ENCODE measurements at places on chromosomes 12 and 14.

DNA sequence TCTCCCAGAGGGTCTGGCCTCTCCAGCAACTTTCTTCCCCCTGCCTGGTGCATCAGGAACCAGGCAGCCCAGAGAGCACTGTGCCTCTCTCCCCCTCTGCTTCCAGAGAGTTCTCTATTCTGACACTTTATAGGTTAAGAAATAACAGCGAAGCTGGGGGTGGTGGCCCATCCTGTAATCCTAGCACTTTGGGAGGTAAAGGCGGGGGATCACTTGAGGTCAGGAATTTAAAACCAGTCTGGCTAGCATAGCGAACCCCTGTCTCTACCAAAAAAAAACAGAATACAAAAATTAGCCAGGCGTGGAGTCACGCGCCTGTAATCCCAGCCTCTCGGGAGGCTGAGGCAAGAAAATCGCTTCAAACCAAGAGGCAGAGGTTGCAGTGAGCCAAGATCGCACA, 58.3 kb downstream of the ESRRB start:
- DNase-seq, result no peak

- no peak for DNase-seq
Observed at GRCh38 chr14:103735815-103736545, 20.4 kb downstream of the ZFYVE21 start.

DNA sequence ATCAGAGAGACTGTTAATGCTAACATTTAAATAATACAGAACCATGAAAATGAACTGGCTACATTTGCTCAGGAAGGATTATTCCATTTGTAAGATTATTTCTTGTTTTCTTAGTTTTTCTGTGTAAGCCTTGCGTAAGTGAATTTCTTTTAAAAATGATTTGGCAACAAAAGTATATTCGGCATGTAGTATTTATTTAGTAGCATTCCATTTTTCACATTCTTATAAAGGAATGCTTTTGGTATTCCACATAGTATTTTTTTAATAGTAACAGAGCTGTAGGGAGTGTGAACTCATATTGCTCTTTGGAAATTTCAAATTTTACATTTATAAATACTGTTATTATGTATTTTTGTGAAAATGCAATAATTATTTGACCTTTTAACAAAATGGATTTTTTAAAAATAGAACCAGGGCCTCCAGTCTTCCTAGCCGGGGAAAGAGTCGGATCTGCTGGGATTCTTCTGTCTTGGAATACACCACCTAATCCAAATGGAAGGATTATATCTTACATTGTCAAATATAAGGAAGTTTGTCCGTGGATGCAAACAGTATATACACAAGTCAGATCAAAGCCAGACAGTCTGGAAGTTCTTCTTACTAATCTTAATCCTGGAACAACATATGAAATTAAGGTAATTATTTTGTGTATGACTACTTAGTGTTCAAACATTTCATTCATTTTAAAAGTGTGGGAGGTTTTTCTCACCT, 1.2 kb downstream of the PTPRQ start:
- DNase-seq, result no peak

GRCh38 chr12:77648716-77649115, 182.0 kb upstream of the NAV3 start:
- no peak for DNase-seq

- DNase-seq, result no peak
Observed at GRCh38 chr14:68471029-68471963, 321.6 kb downstream of the ZFP36L1 start.

GRCh38 chr12:30138483-30138882, 354.7 kb upstream of the TMTC1 start:
- DNase-seq, result no peak

- no peak for DNase-seq
Observed at GRCh38 chr12:89574736-89575208, 48.9 kb upstream of the POC1B start.

- DNase-seq, result no peak
Observed at GRCh38 chr14:37819155-37820015, 224.0 kb downstream of the TTC6 start.

DNA sequence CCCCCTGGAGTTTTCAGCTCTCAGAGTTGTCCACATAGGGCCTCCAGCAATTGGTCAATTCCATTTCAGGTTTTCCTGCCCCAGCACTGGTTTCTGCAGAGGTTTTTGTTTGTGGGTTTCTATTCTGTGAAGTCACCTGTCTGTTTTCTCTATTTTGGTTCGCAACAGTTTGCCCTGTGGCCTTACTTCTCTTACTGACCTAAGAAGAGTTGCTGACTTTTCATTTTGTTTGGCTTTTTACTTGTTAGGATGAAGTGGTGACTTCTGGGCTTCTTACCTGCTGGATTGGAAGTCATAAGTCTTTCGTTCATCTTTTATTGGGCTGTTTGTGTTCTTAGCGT, 196.4 kb upstream of the PARP11 start:
- DNase-seq, result no peak

GRCh38 chr14:104635717-104636116, 31.1 kb upstream of the TMEM179 start:
- DNase-seq, result no peak

GRCh38 chr14:79661752-79662151, 549.6 kb downstream of the DIO2 start:
- no peak for DNase-seq

- DNase-seq, result no peak
Observed at GRCh38 chr14:93906341-93907329, 20.5 kb upstream of the FAM181A start.

DNA sequence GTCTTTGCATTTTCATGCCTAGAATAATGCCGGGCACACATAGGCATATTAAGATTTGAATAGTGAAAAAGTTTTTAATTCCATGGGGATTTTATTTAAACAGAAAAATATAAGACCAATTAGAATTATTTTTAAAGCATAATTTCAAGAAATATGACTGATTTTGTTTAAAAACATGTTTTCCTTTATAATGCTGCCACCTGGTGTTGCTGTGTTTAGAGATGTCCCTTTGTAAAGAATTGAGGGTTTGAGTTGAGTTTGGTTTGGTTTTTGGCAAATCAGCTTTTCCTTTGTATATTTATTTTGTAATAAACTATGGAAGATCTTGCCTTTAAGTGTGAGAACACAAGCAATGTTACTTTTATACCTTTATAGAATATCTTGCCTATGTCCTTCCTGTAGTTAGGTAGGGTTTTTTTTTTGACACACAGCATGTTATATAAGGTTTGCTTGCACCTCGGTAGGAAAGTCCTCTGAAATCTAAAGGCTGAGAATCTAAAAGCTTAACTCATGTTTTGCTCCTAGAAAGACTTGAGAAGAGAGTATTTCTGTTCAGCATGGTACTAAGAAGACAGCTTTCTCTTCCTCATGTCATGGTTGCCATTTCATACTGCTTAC, 31.4 kb upstream of the SNAPC1 start:
- DNase-seq, result no peak

DNA sequence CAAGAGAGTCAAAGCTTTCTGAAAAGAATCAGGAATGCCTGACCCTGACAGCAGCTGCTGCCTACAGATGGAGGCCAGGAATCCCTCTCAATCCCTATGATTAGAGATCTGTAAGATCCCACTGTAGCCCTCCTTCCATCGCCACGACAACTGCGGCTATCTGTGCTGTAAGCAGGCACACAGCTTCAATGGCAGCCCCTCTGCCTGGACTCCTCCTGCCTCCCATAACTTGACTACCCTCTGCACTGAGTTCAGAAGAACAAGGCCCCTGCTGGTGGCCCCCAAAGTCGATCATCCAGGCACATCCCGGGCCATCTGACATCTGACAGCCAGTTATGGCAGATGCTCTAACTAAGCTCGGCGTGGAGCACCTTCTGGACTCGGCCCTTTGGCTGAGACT, 2.9 kb downstream of the CLMN start:
- DNase-seq, result no peak

DNA sequence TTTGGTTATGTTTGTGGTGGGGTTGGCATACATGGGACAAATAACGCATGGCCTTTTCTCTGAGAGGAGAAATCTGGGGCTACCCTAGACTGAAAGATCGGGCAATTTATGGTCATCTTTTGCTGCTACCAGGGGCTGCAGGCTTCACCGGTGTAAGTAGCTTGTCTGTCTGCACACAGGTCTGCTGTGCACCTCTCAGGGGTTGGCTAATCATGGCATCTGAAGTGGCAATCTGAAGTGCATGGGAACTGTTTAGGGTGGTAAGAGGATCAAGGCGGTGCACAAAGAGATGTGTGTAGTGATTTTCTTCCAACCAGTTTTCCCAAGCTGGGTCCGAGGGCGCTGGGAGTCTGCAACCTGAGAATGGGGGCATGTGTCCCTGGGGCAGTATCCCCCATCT, 141.3 kb downstream of the EMP1 start:
- DNase-seq, result no peak

GRCh38 chr12:45302621-45303369, 86.9 kb downstream of the ANO6 start:
- no peak for DNase-seq

- no peak for DNase-seq
Observed at GRCh38 chr14:85616386-85616885, 86.5 kb downstream of the FLRT2 start.

- DNase-seq, result no peak
Observed at GRCh38 chr14:70398280-70398679, 18.6 kb downstream of the SYNJ2BP start.

DNA sequence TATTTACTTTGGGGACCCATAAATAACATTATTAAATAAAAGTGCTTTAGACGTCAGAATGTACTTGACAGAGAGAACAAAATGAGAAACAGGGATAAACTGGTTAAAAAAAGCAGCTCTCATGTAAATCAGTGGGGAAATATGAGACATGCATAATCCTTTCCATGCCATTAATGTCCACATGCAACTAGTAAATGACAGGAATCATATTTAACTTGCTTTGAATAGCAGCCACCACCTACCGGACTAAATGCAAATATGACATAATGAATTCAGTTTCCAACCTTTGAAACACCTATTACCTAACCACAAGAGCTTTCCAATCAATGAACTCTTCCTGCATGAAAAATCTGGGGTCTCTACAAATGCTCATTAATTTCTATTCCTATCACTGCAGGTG, 19.6 kb downstream of the FGD6 start:
- no peak for DNase-seq

DNA sequence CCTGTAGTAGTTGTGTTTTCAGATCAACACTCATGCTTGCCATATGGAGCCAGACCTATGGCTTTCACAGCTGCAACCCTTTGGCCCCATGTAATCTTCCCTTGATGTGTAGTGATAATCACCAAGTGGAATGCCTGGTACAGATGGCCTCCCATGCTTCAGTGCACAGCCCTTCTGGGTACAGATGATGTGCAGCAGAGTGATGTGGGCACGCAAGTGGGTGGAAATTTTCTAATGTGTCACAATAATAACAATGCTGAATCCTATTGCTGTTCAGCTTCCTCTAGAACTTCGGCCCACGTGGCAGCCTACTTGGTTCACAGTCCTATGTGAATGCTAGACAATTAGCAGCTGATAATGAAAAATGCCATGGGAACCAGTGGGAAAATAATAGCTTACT, 188.1 kb downstream of the SNAPC1 start:
- DNase-seq, result no peak

GRCh38 chr12:118850244-118850825, 131.0 kb upstream of the SRRM4 start:
- no peak for DNase-seq

GRCh38 chr14:65255583-65256461, 153.5 kb upstream of the MAX start:
- no peak for DNase-seq

GRCh38 chr14:68384881-68385280, 408.0 kb downstream of the ZFP36L1 start:
- no peak for DNase-seq

DNA sequence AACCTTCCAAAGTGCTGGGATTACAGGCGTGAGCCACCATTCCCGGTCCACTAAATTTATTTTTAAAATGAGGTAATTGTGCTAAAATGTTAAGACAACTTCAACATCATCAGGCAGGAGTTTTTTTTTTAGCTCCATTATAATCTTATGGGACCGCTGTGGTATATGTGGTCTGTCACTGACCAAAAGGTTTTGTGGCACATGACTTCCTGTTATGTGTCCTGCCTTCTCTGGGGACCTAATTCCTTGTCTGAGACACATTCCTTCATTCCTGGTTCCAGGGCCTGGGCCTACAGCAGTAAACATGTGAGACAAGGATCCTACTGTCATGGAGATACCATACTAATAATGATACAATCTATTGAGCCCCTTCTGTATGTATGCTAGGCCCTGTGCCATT, 4.9 kb downstream of the TEX52 start:
- no peak for DNase-seq

- no peak for DNase-seq
Observed at GRCh38 chr14:81535396-81536164, 1.9 kb upstream of the SEL1L start.

- no peak for DNase-seq
Observed at GRCh38 chr12:65798918-65799317, 25.4 kb upstream of the HMGA2 start.

DNA sequence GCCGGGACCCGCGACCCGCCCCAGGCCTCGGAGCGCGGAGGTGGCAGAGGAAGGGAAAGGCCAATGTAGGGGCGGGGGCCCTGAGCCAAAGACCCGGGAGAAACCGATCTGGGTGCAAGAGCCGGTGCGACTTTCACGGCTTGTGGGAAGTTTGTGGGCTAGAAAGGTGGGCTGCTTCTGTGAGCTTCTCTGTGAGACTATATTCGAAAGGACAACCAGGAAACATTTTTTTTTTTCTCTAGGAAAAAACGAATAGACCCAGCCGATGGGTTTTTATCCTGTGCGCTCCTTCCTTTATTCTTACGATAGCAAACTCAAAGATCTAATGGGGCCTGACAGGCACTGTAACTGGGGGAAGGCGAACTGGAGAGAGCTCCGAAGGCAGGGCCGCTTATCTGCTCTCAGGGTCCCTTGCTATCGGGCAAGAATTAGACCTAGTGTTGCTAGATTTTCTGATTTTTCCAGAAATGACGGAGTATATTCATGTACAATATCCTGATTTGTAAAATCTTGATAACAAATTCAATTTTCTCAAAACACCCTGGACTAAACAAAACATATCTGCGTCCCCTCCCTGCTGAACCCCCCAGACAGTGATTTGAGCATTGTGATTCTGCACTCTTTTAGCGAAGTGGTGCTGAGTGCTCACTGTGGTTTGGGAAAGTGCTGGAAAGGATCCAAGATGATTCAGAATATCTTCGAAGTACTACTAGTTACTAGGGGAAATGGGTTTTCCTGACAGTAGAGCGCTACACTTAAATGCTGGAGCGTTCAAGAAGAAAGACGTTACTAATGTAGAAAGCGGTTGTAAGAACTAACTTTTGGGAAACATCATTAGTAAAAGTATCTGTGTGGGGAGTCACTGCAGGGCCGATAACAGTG, 563 bp upstream of the STXBP6 start:
- no peak for DNase-seq

DNA sequence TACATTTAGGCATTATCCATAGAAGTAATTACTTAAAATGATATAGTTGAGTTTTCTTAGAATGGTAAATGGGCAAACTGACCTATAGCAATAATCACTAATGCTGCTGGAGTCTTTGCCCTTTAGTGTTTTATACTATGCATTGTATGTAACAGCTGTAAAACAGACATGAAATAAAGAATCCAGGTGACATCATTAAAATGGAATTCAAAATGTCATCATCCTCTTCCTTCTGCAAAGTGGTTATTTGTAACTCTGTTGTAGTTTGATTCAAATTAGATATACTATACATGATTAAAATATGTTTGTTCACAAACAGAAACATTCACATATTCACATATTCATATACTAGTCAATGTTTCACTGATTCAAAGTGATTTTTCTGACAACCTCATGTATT, 598.8 kb downstream of the SLC16A7 start:
- no peak for DNase-seq
